ENCODE measurements at places on chromosomes 3 and 15. TPM values are rescaled to one million over a fixed set of nuclear protein-coding genes. Genes with fewer than 3 reads are reported as not detected.

The CCDC9B gene
- 28.7 TPM for polyA plus RNA-seq

The TRIM42 gene
- polyA plus RNA-seq, result not detected

The DPPA2 gene
- not detected for polyA plus RNA-seq

The GABRB3 gene
- polyA plus RNA-seq, result 78.3 TPM

The TNIK gene
- polyA plus RNA-seq, result 2.5 TPM

The CISH gene
- polyA plus RNA-seq, result 0.42 TPM

The P2RY12 gene
- not detected for polyA plus RNA-seq

The WDR49 gene
- polyA plus RNA-seq, result not detected

The PRTG gene
- polyA plus RNA-seq, result 5.9 TPM

The CIB1 gene
- polyA plus RNA-seq, result 124 TPM

The SNX33 gene
- 11.2 TPM for polyA plus RNA-seq

The DOCK3 gene
- polyA plus RNA-seq, result 0.54 TPM

The DUOXA2 gene
- polyA plus RNA-seq, result not detected

The NME9 gene
- not detected for polyA plus RNA-seq

The PPARG gene
- polyA plus RNA-seq, result 38.9 TPM

The NRG4 gene
- polyA plus RNA-seq, result 1.00 TPM

The LIPC gene
- 0.34 TPM for polyA plus RNA-seq

The ABHD10 gene
- polyA plus RNA-seq, result 31.8 TPM

The GABRR3 gene
- not detected for polyA plus RNA-seq

The CTDSPL gene
- 10.6 TPM for polyA plus RNA-seq

The MEX3B gene
- 4.2 TPM for polyA plus RNA-seq

The PPIP5K1 gene
- polyA plus RNA-seq, result 9.3 TPM

The HAPLN3 gene
- polyA plus RNA-seq, result 45.3 TPM

The GTF2E1 gene
- 18.6 TPM for polyA plus RNA-seq

The EHHADH gene
- 5.7 TPM for polyA plus RNA-seq

The ACOX2 gene
- 4.9 TPM for polyA plus RNA-seq

The ERICH6 gene
- not detected for polyA plus RNA-seq

The KLHL6 gene
- not detected for polyA plus RNA-seq

The CCRL2 gene
- not detected for polyA plus RNA-seq

The KCNAB1 gene
- not detected for polyA plus RNA-seq

The ADAMTS9 gene
- 0.68 TPM for polyA plus RNA-seq

The TRH gene
- polyA plus RNA-seq, result not detected

The CTSH gene
- 36.2 TPM for polyA plus RNA-seq

The COL7A1 gene
- polyA plus RNA-seq, result 240 TPM

The IGF2BP2 gene
- polyA plus RNA-seq, result 6.1 TPM

The SHISA5 gene
- polyA plus RNA-seq, result 87.5 TPM

The TRIM71 gene
- not detected for polyA plus RNA-seq

The LTK gene
- 0.16 TPM for polyA plus RNA-seq

The ALG1L2 gene
- polyA plus RNA-seq, result not detected

The CYP19A1 gene
- 0.21 TPM for polyA plus RNA-seq

The MESP2 gene
- polyA plus RNA-seq, result 0.57 TPM

The PLSCR4 gene
- polyA plus RNA-seq, result 10.1 TPM

The NUSAP1 gene
- 118 TPM for polyA plus RNA-seq

The AMIGO3 gene
- polyA plus RNA-seq, result 0.13 TPM

The CCDC39 gene
- not detected for polyA plus RNA-seq

The TSC22D2 gene
- polyA plus RNA-seq, result 10.1 TPM

The FRMD4B gene
- polyA plus RNA-seq, result 0.47 TPM

The ADIPOQ gene
- not detected for polyA plus RNA-seq

The STT3B gene
- polyA plus RNA-seq, result 92.1 TPM

The IGSF11 gene
- 5.2 TPM for polyA plus RNA-seq

The ATP13A4 gene
- 0.05 TPM for polyA plus RNA-seq

The ILDR1 gene
- not detected for polyA plus RNA-seq

The PFN2 gene
- 201 TPM for polyA plus RNA-seq

The RASGRF1 gene
- 0.26 TPM for polyA plus RNA-seq
